ENCODE measurements at places on chromosomes 4 and X.

- no peak for DNase-seq
Measured at GRCh38 chrX:45596188-45596808, 395.6 kb upstream of the DIPK2B start.

DNA sequence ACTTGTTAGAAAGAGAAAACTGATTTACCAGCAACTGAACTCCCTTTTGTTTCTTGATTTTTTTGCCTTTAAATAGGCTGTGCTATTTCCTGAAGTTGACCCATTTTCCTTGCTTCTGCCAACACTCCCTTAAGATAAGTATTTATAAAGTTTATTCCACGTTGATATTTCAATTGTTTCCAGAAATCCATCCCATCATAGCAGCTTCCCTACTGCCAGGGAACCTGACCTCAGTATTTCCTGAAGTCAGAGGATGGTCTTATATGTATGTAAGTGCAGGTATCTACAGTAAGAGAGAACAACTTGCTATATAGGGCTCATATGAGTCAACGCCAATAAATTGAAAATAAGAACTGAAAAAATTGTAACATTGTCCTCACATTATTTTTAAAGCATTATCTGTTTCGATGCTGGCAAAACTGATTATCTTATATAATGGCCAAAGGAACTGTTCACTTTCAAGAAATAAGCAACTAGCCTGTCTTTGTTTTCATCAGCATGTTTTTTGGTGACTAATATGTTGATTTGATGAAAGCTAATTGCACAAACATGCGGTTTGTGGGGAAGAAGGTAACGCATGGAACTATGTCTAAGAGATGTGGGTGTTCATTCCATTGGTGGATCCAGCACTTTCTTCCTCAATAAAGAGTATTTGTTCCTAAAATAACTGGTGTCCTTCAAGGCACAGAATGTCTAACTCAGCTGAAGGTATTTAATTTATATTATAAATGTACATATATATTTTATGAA, 4.7 kb downstream of the LIMCH1 start:
- no peak for DNase-seq

DNA sequence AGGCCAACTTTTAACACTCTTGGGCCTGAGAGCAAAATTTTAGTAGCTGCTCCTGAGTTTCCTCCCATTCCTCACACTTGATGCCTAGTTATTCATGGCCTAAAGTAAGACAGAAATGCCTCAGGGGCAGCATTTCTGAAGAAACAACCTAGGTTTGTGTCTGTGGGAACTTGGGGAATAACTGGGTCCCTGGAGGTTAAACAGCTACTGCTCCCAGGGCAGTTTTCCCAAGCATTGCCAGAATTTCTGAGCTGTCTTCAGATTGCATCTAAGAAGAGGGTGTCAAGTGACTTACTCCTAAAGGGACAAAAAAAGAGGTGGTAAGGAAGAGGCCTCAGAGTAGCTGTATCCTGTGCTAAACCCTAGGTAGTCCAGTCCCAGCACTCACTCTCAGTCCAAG, 130.8 kb upstream of the ACSL4 start:
- DNase-seq = no peak

DNA sequence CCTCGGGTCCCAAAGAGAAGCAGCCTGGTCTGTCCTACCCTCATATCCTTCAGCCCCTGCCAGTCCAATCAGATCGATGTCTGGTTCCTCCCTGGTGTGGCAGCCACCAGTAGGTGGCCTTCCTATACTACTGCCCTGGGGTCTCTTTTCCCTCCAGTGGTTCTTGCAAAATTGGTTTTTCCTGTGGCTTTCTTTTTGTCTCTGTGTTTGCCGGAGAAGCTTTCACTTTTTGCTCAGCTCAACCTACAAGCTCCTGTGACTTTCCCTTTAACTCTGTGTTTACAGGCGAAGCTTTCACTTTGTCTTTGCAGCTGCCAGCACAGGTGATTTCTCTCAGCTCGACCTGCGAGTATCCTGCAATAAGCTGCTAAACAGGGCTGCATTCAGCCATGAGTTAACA, 46.8 kb downstream of the UGT2A3 start:
- no peak for DNase-seq

DNA sequence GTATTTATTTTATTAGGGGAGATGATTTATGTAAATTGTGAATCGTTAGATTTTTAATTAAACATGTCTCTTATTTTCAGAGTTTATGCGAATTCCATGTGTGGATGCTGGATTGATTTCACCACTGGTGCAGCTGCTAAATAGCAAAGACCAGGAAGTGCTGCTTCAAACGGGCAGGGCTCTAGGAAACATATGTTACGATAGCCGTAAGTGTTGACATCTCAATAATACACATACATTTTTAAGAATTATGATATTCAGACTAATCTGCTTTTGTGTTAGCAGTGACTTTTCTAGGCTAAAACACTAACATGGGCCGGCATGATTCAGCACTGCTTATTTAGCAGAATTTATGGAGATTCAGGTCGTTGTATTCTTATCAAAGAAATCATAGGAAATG, 91.2 kb downstream of the RAP1GDS1 start:
- peak; percentile 18 for DNase-seq

- no peak for DNase-seq
Measured at GRCh38 chr4:176563591-176563990, 229.1 kb downstream of the VEGFC start.

DNA sequence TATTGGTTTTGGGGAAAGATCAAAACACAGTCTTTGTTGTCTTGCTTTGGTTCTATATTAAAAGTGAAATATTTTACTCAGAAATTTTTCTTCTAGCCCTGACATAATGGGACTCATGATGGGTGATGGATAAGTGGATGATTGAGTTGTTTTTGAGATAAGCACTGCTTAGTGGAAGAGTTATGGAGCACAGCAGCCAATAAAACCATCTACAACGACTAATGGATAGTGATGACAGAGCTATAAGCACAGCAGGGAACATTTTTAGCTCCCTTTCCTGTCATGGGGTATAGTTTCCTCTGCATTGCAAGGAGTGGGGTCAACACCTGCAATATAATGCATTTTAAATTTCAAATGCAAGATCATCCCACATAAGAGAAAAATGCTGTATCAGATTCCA, 812.4 kb downstream of the STPG2 start:
- DNase-seq = no peak

DNA sequence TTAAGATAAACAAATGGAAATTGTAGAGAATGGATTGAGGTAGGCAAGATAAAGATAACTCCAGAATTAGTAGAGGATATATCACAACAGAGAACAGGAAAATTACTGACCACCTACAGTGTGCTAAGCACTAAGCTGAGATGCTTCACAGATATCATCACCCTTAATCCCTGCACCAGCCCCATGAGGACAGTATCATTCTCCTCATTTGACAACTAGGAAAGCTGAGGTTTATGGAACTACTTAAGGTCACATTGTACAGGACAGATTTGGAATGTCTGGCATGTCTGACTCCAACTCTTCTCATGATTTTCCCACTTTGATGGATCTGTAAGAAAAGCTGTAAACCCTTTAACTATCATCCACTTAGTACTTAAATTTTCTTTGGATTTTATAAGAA, 95.5 kb downstream of the CASK start:
- DNase-seq = no peak

- DNase-seq = no peak
Measured at GRCh38 chr4:128564081-128564630, 245.3 kb upstream of the JADE1 start.

DNA sequence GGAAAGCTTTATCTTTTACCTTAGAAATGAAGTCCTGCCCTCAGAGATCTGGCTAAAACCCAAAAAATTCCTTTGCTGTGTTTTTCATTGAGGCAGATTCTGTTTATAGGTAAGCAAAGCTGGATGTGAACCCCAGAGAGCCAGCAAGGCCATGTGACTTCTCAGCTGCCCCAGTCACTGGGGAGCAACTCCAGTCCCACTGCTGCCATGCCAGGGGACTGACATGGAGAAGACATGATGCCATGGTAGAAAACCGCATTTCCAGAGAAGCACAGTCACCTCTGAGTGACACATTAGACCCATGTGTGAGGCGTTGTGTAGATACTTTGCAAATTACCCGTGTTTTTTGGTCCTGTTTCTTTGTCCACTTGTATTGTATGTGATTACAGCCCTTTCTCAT, 45.4 kb downstream of the PTTG2 start:
- DNase-seq = no peak

DNA sequence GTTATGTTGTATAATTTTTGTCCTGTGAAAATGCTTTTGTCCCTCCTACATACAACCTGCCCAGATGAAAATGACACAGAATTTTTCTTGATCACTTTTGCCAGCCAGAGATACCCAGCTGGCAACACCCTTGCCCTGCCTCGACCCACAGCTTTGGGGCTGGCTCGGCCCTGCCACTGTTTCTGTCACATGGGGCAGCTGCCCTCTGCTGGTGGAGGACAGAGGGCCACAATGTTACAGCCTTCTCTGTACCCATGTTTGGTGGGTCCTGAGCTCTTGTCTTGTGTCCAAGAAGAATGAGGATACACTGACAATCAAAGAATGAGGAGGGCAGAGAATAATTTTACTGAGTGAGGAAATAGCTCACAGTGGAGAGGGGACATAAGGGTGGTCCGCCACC, 31.1 kb downstream of the BMP15 start:
- peak; percentile 13 for DNase-seq

GRCh38 chr4:3077796-3078195, 3.3 kb downstream of the HTT start:
- DNase-seq = no peak

DNA sequence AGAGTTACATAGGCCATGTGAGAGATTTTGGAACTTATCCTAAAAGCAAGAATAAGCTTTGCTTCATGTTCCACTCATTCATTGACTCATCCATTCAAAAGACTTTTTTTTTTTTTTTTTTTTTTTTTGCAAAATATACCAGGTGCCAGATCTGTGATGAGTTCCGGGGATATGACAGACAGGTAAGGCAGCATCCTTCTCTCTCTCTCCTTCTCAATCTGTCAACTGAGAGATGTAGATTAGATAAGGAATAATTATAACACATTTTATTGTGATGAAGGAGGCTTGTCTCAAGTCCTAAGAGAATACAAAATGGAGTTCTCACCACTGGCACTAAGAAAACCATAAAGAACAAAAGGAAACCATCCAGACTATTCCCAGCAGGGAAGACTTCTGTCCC, 190.2 kb upstream of the CPEB2 start:
- DNase-seq = no peak

DNA sequence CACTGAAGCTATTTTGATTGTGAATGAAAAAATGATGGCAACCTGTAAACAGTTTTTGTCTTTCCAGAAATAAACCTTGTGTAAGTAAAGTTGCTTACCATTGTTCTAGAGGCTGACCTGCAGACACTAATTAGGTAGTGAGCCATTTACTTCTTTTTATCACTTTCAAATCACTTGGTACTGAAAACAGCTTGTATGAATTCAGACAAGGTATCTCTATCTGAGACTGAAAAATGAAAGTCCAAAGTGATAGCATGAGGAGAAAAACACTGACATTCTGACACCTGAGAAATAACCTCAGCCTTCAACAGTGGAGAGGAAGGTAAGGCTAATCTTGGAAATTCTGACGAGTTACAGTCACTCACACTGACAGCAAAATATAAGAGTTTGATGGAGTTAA, 238.8 kb downstream of the GPC3 start:
- DNase-seq = no peak

DNA sequence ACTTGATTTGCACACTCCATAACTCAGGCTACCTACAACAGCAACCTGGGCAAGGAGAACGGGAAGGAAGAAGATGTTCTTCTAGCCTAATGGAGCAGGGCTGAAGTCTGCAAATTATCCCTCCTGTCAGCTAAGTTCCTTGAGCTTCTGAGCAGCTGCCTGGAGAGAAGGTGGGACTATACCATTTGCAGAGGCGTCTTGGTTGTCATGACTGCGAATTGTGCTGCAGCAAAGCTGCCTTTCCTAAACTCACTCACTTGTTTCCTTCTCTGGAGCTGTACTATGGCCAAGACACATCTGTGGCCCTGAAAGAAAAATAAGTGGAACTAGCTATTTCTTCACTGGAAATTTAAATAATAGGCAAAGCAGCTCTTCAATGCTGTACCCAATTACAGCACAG, 682.4 kb upstream of the GRIA3 start:
- no peak for DNase-seq

GRCh38 chr4:79334341-79334740, 8.5 kb upstream of the NAA11 start:
- no peak for DNase-seq

DNA sequence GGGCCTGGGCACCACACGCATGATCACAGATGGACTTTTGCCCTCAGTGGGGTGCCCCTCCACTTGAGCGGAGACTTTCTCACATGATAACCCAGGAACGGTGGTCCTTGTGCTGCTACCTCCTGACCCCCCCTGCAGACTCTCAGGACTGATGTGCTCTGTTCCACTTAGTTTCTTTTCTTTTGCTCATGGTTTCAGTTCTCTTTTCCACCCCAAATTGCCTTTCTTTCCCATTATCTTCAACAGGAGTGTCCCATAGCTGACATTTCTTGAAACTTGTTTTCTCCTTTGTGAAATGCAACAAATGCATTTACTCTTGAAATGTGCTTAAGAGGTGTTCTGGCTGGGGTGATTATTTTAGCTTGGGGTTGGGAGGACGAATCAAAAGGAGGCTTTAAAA, 9.0 kb downstream of the MPC1L start:
- DNase-seq = no peak

- DNase-seq = no peak
Measured at GRCh38 chr4:64121803-64122202, 287.4 kb downstream of the TECRL start.

- DNase-seq = no peak
Measured at GRCh38 chrX:69369999-69370398, 134.1 kb upstream of the NALF2 start.

DNA sequence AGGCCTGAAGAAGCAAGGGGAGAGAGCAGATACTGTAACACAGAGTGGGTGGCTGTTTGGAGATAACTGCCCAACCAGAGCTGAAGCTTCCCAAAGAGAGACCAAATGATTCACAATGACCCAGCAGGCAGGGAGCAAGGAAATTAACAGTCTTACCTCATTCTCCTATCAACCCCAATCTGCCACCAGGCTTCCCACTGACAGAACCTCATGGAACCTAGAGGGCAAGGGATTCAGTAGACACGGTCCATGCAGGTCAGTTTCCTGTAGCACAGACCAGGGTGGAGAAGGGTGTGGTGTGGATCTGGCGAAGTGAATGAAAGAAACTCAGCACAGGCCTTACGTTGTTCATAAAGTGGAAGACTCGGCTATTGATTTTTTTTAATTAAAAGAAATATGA, 60.7 kb upstream of the ALB start:
- no peak for DNase-seq

DNA sequence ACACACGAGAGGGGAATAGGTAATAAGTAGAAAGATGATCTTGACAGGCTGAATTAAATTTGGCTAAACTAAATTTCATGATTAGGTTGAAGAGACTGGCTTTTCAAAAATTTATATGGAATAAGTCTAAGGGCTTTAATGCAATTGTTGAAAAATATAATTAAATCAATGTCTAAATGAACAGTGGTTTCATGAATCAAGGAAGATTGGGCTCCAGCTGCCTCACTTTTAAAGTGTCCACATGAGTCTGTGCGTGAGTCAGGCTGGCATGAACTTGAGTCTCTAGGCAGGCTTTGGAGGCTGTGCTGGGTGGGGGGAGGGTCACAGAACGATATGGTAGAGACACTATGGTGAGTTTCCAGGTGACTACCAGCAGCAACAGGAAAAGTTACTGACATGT, 111.9 kb downstream of the SORBS2 start:
- DNase-seq = no peak
